Activated CD4-positive, CD25-positive, alpha-beta regulatory T cell (primary cell): ENCODE measurements at places on chromosomes 6 and 20.

DNA sequence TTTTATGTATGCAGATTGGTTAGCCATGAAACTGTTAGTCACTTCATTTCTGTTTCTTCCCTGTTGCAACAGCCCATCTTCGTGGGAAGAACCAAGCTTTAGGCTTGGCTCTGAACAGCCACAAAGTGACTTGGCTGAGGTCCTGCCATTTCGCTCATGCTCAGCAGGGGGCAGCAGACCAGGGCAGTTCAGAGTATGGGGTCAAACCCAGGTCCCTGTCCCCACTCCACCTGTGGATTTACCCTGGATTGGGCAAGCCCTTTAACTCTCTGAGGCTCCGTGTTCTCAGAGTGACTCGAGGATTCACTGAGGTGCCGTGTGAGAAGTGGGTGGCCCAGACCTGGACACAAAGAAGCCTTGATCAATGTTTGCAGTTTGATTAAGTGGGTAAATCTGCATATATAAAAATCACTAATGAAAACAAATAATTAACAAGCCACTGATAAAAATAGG is 19.8 kb upstream of the MAP1LC3A start:
- DNase-seq = no peak

DNA sequence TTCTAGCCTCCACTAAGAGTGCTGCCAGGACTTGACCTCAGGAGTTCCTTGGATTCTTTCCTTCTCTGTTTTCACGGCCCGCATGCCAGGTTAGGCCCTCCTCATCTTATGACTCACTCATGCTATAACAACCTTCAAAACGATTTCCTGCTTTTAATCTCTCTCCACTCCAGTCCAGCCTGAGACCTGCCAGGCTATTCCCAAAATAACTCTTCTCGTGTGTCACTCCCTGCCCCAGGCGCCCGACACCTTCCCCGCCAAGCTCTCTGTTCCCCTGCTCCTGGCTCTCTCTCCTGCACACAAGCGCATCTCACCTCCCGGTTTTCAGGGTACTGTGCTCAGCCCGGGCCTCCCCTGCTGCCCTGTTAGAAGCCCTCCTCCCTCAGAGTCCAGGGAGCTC is 64.1 kb upstream of the RPS6KA2 start:
- no peak for DNase-seq

- DNase-seq = no peak
Measured at GRCh38 chr6:135141728-135142127, 39.4 kb upstream of the MYB start.

DNA sequence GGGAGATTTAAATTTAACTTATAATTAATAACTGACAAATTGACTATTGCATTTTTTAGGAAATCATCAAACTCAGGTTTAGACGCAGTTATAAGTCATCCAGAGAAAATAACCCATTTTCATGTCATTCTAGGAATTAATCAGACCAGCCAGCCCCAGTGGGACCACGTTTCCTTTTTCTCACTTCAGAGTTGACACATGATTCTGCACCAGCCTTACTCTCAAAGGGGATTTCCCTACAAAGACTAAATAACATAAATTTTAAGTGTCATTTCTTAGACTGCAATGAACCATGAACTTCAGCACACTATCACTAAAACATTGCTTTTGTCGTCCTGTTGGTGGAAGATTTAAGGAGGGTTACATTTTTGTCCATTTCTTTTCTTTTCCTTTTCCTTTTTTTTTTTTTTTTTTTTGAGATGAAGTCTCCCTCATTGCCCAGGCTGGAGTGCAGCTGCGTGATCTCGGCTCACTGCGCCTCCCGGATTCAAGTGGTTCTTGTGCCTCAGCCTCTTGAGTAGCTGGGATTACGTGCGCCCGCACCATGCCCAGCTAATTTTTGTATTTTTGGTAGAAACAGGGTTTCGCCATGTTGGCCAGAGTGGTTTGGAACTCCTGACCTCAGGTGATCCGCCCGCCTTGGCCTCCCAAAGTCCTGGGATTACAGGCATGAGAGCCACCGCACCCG is 3.6 kb downstream of the IPCEF1 start:
- DNase-seq = no peak

- DNase-seq = no peak
Measured at GRCh38 chr6:37547564-37548061, 47.9 kb upstream of the CCDC167 start.

GRCh38 chr20:17928211-17928611 is 40.4 kb downstream of the SNX5 start:
- no peak for DNase-seq

- DNase-seq = no peak
Measured at GRCh38 chr6:162538643-162539064, 188.9 kb downstream of the PRKN start.

GRCh38 chr20:52493171-52493721 is 301.7 kb upstream of the ZFP64 start:
- no peak for DNase-seq

DNA sequence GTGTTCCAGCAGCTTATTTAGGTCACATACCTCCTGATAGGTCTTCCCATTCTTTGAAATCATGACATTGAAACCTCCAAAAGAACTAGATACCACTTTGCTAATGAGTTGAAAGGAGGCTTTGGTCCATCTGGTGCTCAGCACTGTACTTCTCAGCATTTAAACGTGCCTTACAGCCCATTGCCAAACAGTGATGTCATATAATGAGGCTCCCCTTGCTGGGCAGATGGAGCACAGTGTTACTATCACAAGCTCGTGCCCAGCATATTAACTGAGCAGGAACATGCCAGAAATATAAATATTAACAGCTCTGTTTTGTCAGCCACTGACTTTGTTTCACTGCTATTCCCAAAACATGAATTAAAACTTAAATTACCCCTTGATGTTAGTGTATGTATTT is 25.5 kb upstream of the MAPK13 start:
- DNase-seq = no peak

DNA sequence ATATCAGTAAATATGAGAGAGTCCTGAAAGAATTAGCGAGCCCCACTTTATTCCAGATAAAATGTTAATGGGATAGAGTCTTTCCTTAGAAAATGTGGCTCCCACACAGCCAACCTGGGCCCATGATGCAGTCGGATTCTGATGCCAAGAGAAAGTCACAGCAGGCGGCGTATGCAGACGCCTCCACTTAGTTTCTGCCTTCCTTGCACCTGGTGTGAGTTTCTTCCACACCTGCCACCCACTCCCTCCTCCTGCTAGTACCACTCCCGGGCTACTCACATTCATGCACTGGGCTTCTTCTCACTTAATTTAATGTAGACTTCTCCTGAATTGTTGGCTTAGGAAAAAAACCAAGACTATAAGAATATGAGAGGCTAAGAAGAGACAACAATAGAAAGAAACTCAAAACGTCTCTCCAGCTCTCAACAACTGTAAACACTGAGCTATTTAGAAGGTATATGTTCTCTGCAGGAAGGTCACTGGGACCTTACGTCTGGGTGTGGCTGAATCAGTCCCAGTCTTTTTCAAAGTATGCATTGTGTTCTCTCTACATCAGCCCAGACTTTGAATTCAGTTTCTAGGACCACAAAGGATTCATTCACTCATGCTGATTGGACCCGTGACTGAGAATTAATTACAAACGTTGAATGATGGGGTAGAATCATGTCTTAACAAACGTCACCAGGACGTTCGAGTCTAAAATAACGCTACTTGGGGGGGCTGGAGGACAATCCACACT is 70.4 kb downstream of the GCNT2 start:
- no peak for DNase-seq

DNA sequence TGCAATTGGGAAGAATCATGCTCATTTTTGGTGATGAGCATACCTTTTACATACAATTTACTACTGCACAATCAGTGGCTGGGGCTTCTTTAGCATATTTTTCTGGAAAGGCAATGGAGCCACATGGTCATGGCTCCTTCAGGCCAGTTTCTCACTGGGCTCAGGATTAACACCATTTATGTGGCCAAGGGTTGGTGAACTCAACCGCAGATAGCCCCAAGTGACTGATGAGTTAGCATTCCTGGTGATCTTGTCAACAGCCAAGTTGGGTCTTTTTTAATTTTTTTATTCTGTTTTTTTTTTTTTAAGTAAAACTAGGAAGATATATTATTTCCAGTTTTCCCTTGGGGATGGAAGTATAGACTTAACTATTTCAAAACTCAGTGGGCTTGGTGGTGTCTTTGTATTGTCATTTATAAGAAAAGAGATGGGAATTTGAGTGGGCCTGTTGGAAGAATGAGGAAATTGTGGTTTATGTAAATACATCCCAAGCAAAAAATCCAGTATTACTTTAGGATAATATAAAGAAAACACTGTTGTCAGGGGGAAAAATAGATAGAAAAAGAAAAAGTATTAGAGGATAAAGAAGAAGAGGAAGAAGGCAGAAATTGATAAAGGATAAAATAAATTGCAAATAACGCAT is 397.4 kb downstream of the MAFB start:
- no peak for DNase-seq

GRCh38 chr6:158843751-158844683 is 24.8 kb upstream of the EZR start:
- no peak for DNase-seq

GRCh38 chr6:153401751-153402150 is 270.7 kb upstream of the RGS17 start:
- DNase-seq = no peak

DNA sequence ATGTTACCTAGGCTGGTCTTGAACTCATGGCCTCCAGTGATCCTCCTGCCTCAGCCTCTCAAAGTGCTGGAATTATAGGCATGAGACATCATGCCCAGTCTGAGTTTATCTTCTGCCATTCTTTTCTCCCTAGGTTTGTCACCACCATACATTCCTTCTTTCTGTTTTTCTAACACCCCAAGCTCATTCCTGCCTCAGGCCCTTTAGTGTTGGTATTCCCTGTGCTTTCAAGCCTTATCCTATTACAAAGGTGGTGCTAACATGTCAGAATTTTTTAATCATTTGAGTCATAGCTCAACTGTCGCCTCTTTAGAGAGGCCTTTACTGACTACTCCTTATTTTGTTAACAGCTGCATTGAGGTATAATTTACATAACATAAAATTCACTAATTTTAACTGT is 221.1 kb upstream of the PRSS16 start:
- no peak for DNase-seq

- no peak for DNase-seq
Measured at GRCh38 chr6:36666287-36666686, 12.2 kb upstream of the CDKN1A start.

- no peak for DNase-seq
Measured at GRCh38 chr6:68134796-68135195, 500.3 kb upstream of the ADGRB3 start.

DNA sequence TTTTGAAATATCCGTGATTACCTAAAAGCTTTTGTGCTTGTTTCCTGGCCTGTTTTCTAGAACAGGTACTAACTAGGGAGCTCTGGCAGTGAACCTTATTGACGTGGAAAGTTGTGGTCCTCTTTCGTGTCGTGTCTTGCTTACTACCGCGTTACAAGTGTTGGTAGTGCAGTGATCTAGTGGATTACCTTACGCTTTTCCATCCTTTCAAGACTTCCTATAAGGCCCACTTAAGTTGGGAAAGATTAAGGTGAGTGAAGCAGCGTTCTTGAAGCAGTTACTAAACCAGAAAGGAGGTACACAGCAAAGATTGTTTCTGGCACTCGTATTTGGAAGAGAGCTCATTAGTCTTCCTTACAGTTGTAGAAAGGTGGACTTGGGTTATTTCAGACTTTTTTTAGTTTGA is 1.9 kb downstream of the PNRC1 start:
- DNase-seq = no peak

DNA sequence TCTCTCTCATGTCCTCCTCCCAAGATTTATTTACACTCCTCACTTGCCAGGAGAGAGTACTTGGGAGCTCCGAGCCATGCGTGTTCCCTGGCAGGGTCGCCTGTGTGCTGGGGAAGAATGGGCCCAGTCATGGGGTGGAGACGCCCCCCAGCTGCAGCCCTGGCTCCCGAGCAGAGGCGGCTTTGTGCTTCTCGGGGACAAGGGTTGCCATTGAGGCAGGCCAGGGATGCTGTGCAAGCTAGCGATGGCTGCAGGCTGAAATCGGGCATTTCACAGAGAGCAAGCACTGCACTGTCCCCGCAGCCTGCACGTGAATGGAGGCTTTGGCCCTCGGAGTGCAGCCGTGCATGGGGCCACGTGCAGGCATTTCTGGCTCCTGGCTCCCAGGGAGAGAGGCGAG is 23.8 kb downstream of the PHACTR3 start:
- no peak for DNase-seq

GRCh38 chr6:134564705-134565104 is 246.8 kb upstream of the SGK1 start:
- no peak for DNase-seq

- DNase-seq = no peak
Measured at GRCh38 chr20:46199198-46199597, 81.1 kb downstream of the CD40 start.

DNA sequence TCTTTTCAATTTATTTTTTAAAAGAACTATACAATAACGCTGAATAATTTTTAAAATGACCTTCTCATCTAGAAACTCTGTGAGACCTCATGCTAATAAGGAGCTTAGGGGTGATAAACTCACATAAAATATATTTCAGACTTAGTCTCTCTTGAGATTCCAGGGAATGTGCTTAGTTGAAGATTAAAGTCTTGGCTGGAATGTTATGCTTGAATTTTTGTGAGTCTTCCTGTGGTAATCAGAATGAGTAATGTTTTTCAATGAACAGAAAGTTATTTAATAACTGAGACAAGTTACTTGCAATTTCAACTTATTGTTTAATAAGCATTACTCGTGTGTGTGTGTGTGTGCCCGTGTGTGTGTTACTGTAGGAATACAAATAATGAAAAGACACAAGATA is 379.9 kb upstream of the EPHA7 start:
- DNase-seq = no peak

DNA sequence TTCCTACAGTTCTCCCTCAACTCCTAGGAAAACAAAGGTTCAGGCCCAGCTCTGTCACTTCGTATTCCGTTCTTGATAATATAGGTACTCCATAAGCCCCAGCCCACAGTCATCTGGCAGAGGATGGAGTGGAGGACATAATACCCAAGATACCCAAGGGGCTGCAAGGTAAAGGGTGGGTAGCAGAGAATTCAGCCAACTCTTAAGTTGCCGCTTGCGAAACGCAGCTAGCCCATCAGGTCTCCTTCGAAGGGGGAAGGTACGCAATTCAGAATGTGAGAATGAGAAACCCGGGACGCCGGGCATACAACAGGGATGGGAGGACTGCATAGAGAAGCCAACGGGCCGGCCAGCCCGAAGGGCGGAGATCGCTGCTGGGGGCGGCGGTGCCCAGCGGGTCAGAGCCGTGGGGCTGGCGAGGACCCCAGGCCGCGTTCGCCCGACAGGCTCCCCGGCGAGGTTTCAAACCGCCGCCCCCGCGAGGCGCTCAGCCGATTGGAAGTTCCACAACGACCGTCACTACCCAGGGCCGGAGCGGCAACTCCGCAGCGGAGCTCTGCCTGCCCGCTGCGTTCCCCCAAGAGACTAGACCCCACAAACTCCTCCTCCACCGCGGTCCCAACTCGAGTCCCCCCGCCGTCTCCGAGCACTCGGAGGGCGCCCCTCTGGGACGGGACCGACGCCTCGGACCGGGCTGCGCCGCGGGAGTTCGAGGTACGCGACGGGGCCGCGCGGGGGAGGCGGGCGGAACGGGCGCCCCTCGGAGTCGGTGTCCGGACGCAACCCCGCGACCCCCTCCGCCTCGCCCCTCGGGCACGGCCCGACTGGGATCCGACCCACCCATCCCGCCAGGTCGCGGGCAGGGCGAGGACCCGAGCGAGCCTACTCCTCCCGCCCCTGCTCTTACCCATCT is 911 bp downstream of the CDK19 start:
- DNase-seq = peak; percentile 28
